ENCODE measurements at places on chromosomes 4 and X.

GRCh38 chrX:65920620-65921019, 119.3 kb downstream of the VSIG4 start:
- no peak for DNase-seq

- no peak for DNase-seq
Measured at GRCh38 chr4:86971355-86971683, 36.5 kb downstream of the AFF1 start.

DNA sequence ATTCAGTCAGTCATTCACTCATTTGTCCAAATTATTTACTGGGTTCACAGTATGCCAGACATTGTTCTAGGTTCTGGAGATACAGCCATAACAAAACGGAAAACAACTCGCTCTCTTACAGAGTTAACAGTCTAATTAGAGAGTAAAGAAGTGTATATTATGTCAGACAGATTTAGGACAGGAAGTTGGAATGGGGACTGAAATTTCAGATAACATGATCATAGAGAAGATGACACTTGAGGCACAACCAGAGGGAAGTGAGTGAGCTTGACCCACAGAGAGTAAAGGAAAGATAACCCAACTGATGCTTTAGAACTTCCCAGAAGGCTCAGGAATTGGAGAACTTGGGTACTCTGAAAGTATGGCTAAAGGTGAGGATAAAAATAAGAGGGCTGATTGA, 139.4 kb downstream of the ZAR1 start:
- no peak for DNase-seq

GRCh38 chr4:159673221-159673620, 570.3 kb downstream of the RAPGEF2 start:
- DNase-seq = no peak

GRCh38 chr4:3388471-3389232, 53.1 kb upstream of the HGFAC start:
- DNase-seq = peak; percentile 82

GRCh38 chr4:1199556-1200331, 27.4 kb upstream of the SPON2 start:
- DNase-seq = no peak

- no peak for DNase-seq
Measured at GRCh38 chr4:56475917-56476316, 8.5 kb downstream of the SRP72 start.

DNA sequence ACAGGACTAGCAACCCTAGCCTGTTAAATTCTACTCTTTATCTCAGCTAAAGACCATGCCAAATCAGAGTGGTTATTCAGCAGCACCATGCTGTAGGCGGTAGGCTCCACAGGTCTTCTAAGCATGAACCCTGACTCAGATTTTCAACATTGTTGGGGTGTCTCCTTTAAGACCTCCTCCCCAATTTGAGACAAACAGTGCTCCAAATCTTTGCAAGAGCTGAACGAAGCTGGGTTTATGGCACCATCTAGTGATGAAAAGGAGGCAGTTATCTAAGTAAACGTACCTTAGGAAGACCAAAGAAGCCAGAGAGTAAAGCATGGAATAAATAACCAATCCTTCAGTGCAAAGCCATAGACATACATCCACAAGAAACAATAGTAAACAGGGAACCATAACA, 334.5 kb upstream of the SLC7A11 start:
- DNase-seq = no peak

- no peak for DNase-seq
Measured at GRCh38 chrX:11970578-11971359, 167.5 kb upstream of the FRMPD4 start.

- DNase-seq = no peak
Measured at GRCh38 chr4:52079659-52080058, 28.6 kb downstream of the SPATA18 start.

- no peak for DNase-seq
Measured at GRCh38 chrX:135295944-135296305, 13.4 kb upstream of the ETDC start.

DNA sequence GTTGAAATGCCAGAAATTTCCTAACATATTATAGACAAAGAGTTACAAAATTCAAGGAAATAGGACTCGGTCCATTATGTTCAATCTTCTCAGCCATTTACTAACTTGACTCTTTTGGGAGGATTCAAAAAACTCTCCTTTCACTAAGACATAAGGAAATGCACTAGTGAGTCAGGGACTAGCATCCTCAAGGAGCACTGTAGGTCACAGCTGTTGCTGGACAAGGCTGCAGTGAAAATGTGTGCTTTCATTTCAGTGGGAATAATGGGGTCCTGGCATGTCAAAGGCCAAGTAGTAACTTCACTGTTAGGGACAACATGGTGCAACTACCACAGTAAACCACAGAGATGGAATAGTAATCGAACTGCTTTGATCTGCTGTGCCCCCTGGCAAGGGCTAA, 56.9 kb upstream of the ABCG2 start:
- no peak for DNase-seq
